ENCODE measurements at places on chromosomes 11 and 22.

DNA sequence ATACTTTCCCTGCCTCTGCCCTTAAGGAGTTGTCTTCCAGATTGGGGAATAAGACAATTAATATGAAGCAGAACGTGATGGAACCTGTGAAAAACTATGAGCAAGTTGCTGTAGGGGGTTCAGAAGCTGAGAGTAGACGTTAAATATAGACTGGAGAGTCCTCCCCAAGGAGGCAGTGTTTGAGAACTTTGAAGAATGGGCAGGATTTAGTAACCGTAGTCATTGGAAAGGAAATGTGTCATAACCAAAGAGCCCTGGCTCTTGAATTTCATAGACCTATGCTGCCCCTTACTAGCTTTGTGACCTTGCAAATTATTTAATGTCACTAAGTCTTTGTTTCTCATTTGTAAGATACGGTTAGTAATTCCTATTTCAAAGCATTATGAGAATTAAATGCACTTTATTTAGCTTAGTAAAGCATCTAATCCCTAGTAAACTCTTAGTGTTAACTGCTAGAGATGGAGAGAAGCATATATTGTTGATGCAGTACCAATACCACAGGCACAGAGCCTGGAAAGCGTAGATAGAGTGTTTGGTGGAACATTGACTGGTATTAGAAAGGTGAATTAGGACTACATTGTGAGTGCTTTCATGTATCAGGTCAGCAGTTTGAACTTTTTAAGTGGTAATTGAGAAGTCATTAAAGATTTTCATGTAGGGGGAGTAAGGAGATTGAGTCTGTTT is 54.1 kb downstream of the MCAM start:
- peak; percentile 51 for DNase-seq

DNA sequence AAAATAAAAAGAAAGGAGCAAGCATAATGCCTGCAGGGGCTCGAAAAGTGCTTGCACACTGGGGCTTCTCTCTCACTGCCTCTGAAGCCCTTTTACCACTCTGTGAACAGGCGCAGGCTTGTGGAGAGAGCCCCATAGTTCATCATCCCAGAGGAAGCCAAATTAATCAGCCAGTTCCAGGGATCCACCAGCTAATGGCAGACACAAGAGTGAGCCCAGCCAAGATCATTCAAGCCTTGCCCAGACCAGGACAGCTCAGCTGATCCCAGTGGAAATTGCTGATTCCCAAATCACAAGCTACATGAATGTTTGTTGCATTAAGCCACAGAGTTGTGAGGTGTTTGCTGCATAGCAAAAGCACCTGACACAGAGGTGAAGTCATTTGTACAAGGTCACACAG is 135.3 kb downstream of the CHST1 start:
- no peak for DNase-seq

GRCh38 chr11:47395223-47396048 is 13.0 kb upstream of the SLC39A13 start:
- DNase-seq = no peak

DNA sequence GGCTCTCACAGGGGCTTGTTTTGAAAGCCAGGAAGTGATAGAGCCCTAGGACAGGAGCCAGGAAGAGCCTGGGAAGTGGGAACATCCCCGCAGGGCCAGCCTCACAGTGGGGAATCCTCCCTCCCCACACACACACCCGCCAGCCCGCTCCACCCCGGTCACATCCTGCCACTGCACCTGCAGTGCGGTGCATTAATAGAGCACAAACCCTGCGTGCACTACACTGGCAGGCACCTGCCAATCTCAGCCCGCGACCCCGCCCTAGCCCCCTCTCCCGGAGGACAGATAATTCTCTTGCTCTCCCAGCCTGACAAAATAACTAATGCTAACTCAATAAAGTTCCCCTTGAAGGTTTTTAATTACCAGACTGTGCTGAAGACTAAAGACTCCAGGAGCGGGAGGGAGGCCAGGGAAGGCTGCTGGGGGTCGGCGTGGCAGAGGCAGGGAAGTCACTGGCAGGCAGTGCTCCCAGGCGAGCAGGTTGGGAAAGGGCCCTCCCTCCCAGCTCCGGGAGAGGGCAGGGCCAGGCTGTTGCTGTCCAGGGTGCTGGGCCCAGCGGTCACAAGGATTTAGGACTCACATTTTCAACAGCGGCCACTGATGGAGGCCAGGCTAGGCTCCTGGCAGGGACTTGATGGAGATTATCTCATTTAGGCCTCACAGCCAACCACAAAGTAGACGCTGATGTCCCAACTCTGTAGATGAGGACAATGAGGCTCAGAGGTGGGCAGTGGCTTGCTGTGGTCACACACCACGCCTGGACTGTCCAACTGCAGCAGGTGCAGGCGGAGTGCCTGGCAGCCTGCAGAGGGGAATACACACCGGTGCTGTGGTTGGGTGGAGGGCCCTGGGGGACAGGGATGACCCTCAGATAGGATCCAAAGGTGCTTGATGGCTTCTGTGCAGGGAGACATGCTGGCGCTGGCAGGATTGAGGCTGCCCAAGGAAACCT is 23.9 kb upstream of the TCF20 start:
- no peak for DNase-seq

DNA sequence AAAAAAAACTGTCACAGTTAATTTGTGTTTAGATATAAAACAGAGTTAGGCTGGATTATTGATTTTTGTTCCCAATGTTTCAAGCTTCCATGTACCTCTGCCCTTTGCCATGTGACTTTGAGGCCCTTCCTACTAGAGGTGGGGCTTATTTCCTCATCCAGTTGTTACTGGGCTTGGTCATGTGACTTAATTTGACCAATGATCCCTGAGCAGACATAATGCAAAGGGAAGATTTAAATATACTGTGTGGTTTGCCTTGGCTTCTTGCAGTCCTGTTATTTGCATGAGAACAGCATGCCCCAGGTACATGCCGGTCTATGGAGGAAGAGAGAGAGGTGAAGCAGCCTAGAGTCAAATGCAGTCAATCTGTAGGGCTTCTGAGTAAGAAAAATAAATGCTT is 347.0 kb downstream of the MIAT start:
- DNase-seq = no peak

DNA sequence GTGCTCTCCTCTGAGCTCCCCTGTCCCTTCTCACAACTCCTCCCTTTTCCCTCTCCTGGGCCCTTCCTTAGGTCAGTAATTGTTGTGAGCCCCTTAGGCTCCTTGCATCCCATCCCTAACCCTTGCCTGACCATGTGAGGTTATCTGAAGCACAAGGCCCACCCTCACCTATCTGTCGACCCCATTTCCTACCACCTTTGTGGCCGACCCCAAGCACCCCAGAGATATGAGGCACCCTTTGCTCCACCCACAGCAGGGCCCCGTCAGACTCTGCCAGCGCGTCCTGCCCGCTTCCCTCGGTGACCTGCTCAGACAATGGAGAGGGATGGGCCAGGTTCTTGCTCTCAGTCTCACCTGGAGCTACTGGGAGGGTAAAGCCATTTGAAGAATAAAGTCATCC is 1.3 kb downstream of the GNG3 start:
- DNase-seq = peak; percentile 54

GRCh38 chr11:130911306-130911705 is 5.0 kb downstream of the SNX19 start:
- no peak for DNase-seq

Data from CD4-positive, alpha-beta T cell treated with Interleukin-2 at 100 ng/mL for 4 hours (primary cell).